ENCODE measurements at places on chromosomes 7 and 10.

- no peak for DNase-seq
Measured at GRCh38 chr7:98369726-98370125, 31.2 kb downstream of the BAIAP2L1 start.

- no peak for DNase-seq
Measured at GRCh38 chr7:1314908-1315450, 82.3 kb downstream of the UNCX start.

- no peak for DNase-seq
Measured at GRCh38 chr7:9091282-9091681, 657.9 kb downstream of the NXPH1 start.

- DNase-seq = no peak
Measured at GRCh38 chr7:87057210-87057609, 2.2 kb downstream of the ELAPOR2 start.

- DNase-seq = no peak
Measured at GRCh38 chr7:129848436-129848835, 104.3 kb downstream of the UBE2H start.

DNA sequence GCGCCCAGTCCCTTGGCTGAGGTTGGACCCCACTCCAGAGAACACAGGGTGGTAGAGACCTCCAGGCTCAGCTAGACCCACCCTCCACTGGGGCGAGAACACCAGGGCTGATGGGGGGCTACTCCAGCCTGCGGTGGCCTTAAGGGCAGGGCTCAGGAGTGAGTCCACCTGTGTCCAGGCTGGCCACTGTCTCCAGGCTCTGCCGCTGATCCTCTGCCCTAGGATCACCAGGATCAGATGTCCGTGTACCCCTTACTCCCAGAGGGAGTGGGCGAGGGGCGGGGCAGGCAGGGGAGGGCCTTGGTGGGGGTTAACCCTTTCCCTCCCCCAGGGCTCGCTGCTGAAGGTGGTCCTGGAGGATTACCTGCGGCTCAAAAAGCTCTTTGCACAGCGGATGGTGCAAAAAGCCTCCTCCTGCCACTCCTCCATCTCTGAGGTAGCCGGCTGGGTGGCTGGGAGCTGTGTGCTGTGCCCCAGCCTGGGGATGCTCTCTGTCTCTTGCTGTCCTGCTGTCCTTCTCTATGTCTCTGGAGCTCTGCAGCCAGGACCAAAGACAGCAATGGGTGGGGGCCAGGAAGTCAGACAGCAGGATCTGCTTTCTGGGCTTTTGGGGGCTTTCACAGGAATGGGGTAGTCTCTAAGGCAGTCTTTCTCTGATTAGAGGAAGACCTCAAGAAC, 38.0 kb downstream of the PSAP start:
- DNase-seq = no peak

- no peak for DNase-seq
Measured at GRCh38 chr10:3668966-3669330, 116.1 kb downstream of the KLF6 start.

GRCh38 chr10:71429929-71430328, 33.2 kb downstream of the CDH23 start:
- no peak for DNase-seq

- no peak for DNase-seq
Measured at GRCh38 chr10:62981096-62981495, 152.0 kb upstream of the NRBF2 start.

GRCh38 chr7:28623863-28624262, 211.5 kb downstream of the CREB5 start:
- no peak for DNase-seq

DNA sequence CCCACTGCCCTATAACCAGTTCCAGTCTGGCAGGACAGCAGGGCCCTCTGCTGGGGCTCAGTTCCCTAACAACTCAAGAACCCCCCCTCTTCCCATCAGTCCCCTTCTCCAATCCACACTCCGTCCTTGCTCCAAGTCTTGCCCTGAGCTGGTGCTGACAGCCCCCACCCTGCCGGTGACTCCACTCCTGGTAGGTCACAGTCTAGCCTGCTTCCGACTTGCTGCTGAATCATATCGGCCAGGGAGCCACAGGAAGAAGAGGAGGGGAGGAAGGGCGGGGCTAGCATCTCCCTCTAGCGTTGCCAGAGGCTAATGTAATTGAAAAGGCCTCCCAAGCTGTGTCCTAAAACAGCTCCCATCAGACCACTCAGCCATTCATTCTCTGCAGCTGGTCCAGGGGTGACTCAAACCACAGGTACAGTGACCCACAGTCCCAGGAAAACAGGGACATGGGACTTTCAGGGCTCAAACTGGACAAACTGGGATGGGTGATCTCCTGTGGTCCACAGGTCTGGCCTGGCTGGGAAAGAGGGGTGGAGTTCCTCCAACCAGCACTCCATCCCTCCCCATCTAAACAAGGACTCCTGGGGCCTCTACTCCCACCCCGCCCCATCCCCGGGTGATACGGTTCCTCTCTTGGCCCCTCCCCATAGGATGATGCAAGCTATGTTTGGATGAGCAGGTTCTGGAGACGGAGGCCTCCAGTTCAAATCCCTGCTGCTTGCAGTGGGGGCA, 158.8 kb downstream of the SH3PXD2A start:
- DNase-seq = peak; percentile 68

- DNase-seq = no peak
Measured at GRCh38 chr10:66455304-66455703, 470.5 kb upstream of the LRRTM3 start.

DNA sequence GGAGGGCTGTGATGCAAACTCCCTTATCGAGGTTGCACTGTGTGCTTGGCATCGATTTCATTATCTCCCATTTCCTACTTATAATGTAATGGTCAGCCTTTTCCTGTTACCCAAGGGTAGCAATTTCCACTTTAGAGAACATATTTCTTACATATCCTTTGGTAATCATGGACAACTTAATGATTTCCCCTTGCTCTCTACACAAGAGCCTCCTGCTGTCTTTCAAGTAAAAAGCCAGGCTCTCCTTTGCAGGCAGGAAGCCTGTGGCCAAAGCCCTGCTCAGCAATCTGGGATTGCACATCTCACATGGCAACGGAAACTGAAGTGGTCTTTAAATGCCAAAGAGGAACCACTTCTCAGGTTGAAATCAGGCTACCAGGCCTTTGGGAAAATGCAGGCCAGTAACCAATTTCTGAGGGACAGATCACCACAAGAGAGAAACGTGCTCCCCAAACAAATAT, 86.7 kb upstream of the IKZF1 start:
- no peak for DNase-seq

DNA sequence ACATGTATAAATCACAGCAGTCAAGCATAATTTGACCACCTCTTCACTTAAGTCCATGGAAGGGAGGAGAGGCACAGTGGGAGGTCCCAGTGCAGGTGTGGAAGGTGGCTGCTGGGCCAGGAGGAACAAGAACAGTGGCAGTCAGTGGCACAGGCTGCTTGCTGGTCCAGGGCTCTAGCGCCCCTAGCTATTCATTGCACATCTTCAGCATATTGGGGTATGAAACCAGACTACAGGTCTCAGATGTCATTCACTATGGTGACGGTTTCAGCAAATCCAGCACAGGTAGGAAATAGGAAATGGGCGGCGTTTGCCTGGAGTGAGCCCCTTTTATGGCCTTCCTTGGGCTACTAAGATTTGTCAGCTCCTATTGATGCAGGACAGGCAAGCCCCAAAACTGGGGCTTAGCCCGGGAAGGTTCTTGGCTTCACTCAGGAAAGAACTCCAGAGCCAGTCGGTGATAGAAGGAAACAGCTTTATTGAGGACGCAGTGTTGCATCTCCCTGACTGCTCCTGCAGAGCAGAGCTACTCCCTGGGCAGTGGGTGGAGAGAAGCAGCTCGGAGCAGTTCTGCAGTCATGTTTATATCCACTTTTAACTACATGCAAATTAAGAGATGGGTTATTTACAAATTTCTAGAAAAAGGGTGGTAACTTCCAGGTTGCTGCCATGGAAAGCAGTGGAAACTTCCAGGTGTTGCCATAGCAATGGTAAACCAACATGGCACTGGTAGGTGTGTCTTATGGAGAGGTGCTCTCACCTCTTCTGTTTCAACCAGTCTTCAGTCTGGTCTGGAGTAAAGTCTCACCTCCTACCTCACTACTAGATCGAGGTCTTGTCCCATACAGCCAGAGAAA, 608.8 kb downstream of the PARD3 start:
- no peak for DNase-seq

- DNase-seq = no peak
Measured at GRCh38 chr10:31875608-31876007, 53.0 kb downstream of the ARHGAP12 start.

GRCh38 chr7:1320616-1321240, 88.1 kb downstream of the UNCX start:
- DNase-seq = no peak

DNA sequence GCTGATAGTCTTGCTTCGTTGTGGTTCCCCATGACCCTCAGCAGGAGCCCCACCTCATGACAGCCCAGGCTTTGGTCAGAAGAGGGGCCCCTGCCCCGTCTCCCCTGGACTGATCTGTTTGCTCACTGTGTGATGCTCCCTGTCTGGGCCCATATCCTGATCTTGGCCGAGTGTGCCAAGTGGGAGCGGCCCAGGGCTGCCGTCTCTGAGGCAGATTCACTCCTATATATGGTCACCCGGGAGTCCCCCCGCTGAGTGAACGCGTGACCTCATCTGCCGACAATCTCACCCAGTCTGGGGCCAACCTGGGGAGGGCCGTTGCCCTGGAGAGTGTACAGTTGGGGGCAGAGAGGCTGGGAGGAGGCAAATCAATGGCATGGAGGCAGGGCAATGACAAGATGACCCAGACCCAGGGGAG, 34.5 kb downstream of the PPIF start:
- DNase-seq = peak; percentile 81

DNA sequence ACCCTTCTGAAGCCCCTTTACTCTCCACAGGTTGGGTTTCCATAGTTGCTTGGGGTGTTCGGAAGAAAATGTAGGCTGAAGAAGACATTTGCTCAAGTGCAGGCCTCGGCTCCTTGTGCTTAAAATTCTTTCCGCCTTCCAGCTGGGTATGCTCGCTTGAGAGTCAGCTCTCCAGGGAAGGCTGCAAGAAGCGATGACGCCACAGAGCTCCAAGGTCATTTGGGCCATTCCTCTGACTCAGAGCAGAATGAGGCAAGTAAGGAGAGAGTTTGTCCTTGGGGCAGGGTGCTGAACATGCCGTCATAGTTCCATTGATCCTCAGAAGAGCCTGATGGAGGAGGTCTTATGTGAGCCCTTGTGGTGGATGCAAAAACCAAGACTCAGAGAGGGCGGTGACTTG, 27.4 kb upstream of the HSPA12A start:
- DNase-seq = no peak

GRCh38 chr7:85060696-85061095, 126.2 kb downstream of the SEMA3D start:
- no peak for DNase-seq

GRCh38 chr7:102390697-102391484, 5.3 kb upstream of the PRKRIP1 start:
- no peak for DNase-seq

DNA sequence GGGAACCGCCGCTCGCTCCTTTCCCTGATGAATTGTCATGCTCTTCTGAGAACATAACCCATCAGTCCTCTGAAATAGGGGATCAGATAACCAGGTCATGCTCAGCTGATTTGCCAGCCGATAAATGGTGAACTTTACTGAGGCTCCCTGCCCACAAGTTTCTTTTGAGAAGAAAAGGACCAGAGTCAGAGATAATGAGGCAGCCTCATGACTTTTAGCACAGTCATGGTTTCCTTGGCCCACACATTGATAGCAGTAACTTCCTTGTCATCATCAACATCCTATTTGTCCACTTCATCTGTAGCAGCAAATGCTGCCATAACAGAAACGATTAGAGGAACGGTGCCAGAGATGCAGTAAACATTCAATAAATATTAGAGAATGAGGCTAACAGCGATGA, 509.0 kb downstream of the GATA3 start:
- DNase-seq = no peak

- DNase-seq = no peak
Measured at GRCh38 chr7:30775992-30776391, 4.8 kb downstream of the MINDY4 start.

GRCh38 chr10:6292741-6293151, 90.0 kb downstream of the PFKFB3 start:
- DNase-seq = no peak

- no peak for DNase-seq
Measured at GRCh38 chr7:91644256-91644655, 236.2 kb downstream of the MTERF1 start.

- DNase-seq = no peak
Measured at GRCh38 chr7:1721047-1721690, 51.1 kb downstream of the ELFN1 start.

DNA sequence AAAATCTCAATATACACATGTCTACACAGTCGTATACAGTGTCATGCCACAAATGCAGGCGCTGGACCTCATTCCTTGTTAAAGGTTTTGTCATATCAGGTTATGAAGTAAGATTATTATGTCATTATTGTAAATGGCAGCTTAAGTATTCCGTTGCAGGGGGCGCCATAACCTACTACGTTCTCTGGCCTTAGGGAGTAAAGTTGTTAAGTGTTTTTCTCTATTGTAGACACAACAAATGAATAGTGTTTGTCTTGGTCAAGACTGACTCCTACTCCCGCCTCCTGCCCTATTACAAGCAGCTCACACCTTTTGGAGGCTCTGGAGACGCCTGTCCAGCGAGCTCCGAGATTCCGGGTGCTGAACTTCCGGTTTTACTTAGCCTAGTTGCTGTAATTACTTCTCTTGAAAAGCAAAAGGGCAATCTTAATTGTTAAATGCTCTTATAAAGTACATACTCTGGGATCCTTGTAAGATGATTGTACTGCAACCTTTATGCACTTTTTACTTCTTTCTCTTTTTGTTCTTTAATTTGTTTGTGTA, 994 bp downstream of the GATAD1 start:
- DNase-seq = peak; percentile 21

GRCh38 chr10:24255115-24255880, 46.4 kb downstream of the KIAA1217 start:
- DNase-seq = no peak

DNA sequence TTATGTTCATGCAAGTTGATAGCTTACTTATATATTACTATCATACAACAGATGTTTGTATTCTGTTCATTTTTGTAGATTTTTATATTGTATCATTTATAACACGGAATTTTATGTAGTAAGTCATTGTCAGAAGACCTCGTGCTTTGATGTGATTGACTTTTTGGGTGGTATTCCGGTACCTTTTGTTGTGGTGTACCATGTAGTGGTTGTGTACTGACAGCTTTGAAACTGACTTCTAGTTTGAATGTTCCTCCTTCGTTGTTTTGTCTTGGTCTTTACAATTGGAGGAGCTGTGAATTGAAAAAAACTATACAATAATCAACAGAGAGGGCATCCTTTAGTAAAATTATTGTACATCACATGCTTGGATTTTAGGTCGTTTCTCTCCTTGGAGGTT, 61.5 kb downstream of the WAC start:
- DNase-seq = no peak

- no peak for DNase-seq
Measured at GRCh38 chr7:118214051-118214832, 10.3 kb upstream of the ANKRD7 start.

GRCh38 chr10:99528494-99529441, 4.0 kb upstream of the NKX2-3 start:
- no peak for DNase-seq

DNA sequence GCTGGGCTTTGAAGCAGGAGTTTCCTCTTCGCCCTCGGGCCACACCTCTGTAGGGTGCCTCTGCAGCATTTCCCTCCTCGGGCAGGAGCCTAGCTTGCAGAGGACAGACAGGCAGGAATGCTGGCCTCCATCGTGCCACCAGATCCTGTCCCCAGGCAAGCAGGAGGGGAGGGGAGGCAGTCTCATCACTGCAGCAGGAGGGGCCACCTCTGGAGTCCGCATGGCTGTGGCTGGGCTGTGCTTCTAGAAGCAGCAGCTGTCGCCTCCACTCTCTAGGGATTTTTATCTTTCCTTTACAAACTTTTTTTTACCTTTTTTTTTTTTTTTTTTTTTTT, 181.4 kb downstream of the CUX1 start:
- no peak for DNase-seq

- DNase-seq = no peak
Measured at GRCh38 chr10:115092258-115092554, 959 bp upstream of the ATRNL1 start.

Data from GM04503 (cell line).